DMS53 (cell line): ENCODE measurements at places on chromosomes 5 and 9.

DNA sequence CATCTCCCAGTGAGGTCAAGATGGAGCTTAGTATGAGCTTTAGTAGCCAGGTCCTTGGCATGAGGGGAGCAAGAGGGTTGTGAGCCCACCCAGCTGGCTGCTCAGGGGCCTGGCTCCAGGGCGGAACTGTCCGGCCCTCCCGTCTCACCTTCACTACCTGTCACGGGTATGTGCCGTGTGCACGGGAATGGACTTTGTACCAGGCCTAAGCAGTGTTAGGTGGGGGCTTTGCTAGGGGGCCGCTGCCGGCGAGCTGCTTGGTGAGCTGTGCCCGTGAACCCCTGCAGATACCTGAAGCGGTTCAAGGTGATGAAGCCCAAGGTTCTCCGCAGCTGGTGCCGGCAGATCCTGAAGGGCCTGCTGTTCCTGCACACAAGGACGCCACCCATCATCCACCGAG is 46.7 kb downstream of the WNK2 start:
- no peak for DNase-seq

DNA sequence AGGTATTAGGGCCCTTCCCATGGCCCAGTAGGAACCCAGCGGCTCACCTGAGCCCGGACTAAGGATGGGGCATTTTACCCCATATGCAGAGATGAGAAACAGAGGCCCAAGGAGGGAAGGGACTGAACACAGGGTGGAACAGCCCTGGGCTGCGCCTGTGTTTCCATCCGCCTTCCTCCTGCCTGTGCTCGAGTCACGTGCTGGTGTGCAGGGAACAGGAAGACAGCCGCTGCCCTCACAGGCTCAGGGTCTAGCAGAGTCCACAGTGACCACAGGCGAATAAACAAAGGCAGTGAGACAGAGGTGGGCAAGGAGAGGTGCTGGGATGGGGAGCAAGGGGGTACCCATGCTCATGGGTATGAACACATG is 129.4 kb downstream of the C9orf50 start:
- DNase-seq = peak; percentile 28

- no peak for DNase-seq
Observed at GRCh38 chr9:108634672-108635462, 220.9 kb downstream of the ACTL7B start.

DNA sequence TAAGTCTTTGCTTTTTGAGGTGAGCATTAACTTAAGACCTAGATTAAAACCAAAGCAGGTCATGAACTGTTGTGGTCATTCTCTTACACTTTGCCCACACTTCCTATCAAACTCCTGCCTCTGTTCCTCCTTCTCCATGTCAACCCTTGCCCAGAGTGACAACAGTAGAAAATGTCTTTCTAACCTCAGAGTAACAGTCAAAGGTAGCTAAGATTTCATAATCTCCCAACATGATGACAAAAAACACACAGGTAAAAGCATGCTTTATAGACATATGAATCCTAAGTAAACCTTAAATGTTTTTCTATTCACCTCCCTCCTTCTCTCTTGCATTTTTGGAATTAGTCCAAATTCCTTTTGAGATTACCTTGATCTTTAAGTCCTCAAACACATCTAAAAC is 422.3 kb downstream of the SPATA31D1 start:
- DNase-seq = no peak

GRCh38 chr9:36401164-36401740 is 1.2 kb upstream of the RNF38 start:
- DNase-seq = peak; percentile 86

DNA sequence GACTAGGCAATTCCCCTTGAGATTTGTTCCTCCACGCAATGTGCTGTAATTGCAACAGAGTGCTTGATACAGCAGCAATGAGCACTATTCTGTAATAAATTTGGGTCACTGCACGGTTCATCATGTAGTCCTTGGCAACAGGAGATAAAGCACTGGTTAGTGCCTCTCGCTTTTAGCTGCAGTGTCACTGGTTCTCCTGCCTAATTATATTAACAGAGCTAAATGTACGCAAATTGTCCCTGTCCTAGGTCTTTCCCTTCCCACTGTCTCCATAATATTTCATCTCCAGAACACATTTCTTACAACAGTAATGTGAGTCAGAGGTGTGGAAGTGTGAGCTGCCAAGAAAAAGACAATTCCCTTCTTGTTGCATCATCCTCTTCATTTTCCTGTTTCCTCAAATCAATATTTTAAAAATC is 553.1 kb downstream of the ZNF608 start:
- DNase-seq = no peak

DNA sequence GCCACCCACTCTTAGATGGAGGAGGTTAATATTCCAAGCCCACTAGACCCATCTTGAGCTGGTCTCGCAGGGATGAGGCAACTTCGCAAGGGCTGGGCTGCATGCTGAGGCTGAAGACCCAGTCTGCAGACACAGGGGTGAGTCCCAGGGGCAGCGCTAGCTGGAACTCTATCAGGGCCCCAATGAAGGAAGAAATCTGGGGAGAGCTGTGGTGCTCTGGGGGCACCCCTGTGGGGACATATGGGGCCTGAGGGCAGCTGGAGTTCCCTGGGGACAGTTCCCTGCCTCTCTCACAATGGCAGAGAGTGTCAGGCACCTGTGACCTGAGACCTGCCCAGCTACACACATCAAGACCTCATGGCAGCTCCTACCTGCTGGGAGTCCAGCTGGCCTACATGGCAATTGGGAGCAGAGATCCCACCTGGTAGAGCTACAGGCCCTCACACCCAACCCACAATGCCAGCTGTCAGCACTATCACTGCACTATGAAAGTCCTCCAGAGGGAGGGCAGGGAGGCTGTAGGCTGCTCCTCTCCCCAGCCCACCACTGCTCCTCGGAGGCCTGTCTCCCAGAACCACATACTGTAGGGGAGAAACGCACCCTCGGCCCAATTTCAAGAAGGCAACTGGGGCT is 202.2 kb downstream of the GABBR2 start:
- DNase-seq = no peak
